ENCODE measurements at places on chromosomes 2 and 18. TPM values are rescaled to one million over a fixed set of nuclear protein-coding genes. Genes with fewer than 3 reads are reported as not detected.

- no peak for DNase-seq
Measured at GRCh38 chr2:138730497-138731030, 49.6 kb downstream of the NXPH2 start.

GRCh38 chr18:5197032-5197434, at the start of gene AKAIN1:
TSS of gene AKAIN1 (minus strand) at chr18:5197257. CDS start at chr18:5197053, 204 bp downstream.
- peak; percentile 35 for DNase-seq

GRCh38 chr2:11169333-11169732, 14.1 kb downstream of the SLC66A3 start:
- no peak for DNase-seq

DNA sequence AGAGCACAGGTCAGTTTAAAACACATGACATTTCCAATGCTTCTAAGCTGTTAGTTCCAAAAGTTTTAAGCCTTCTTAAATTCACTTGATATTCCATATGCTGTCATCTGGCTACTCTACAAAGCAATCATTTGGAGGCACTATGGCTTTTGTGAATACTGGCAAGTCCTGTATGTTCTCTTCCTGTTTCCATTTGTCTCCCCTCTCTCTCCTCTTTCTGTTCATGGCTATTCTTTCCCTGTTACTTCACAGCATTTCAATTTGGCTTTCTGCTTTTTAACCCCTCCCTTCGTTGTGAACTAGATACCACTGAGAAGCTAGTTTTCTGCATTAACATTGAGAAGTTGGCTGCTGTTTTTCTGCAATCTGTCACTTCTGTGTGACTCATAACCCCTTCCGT, 1337.2 kb upstream of the CELF4 start:
- DNase-seq: no peak

GRCh38 chr2:38260469-38260868, 116.6 kb downstream of the ATL2 start:
- DNase-seq: no peak

GRCh38 chr2:102841107-102841840, 79.4 kb downstream of the TMEM182 start:
- DNase-seq: no peak

DNA sequence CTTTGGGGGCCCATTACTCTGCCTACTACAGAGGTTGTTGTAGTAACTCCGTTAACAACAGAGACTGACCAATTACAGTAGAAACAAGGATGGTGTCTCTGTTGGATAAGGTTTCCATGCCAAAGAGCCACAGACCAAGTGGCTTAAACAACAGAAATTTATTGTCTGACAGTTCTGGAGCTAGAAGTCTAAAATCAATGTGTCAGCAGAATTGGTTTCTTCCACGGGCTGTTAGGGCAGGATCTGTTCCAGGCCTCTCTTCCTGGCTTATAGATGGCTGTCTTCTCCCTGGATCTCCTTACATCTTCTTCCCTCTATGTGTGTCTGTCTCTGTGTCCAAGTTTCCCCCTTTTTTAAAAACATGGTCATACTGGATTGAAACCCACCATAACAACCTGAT, 135.3 kb downstream of the AKAIN1 start:
- no peak for DNase-seq

DNA sequence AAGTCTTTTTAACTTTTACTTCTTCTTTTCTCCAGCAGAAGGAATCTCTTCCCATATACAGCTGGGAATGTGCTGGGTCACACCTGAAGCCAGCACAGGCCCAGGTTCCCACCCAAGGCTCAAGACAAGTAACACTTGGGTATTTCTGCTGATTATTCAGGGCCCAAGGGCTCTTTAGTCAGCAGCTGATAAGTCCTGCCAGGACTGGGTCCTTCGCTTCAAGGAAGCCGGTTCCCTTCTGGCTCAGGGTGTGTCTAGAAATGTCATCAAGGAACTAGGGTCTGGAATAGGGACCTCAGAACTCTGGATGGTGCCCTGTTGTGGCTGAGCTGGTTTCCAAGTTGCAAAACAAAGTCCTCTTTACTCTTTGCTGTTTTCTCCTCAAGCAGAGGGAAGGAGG, 27.0 kb upstream of the SERPINB2 start:
- no peak for DNase-seq

GRCh38 chr18:9731380-9731779, 23.3 kb downstream of the RAB31 start:
- no peak for DNase-seq

DNA sequence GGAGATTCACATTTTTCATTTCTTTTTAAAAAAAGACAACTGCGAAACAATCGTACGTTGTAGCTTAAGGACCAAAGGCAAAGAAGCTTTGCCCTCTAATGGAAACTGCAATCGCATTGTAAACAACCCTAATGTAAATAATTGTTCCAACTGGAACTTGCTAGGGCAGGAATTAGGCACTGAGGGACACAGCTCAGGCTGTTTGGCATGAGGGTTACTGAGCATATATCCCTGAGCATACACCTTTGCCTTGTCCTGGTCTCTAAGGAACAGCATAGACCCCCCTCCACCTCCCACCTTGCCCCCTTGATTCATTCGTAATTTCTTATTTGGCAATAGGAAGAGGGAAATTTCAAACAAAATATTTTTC, 396.4 kb downstream of the LNPK start:
- no peak for DNase-seq

DNA sequence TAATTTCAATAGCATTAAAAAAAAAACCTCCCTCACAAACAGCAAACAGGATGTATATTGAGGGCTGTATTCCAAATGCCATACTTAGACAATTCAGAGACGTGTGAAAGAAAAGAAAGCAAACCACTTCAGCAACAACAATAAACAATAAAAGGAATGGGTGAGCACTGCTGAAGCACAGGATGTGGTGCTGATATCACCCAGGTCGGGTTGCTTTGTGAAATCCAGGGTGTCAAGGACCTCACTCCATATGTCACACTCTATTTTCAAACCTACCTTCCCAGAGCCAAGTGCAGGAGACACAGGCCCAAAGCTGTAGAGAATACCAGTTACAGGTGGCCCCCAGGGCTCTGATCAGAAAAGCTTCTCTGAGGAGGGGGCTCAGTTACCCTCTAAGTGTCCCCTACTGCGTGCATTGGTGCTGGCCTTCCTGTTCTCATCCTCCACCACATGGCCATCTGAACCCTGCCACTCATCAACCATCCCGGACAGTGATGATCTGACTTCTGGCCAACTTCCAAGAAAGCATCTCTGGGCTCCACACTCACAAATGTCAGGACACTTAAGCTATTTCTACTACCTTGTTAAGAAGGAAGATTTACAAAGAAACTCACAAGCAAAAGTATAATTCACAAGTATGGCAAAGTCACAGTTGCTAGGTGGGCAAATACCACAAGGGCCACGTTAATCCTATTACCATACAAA, 363.0 kb downstream of the SS18 start:
- no peak for DNase-seq

DNA sequence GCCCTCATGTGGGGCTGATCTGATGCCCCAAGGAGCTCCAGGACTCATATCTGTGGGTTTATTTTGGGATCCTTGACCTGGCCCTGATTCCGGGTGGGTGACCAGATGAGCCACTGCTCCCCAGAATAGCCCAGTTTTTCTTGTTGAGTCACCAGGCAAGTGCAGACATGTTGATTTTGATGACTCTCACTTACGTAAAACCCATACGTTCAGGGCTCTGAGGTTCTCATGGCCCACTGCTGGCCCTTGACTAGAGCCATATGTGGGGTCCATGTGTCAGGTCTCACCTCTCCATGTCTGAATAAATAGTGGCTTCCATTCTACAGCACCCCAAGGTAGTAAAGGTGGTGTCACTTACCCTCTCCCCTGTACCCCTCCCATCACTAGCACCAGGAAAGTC, 41.9 kb downstream of the CDC42EP3 start:
- DNase-seq: no peak

DNA sequence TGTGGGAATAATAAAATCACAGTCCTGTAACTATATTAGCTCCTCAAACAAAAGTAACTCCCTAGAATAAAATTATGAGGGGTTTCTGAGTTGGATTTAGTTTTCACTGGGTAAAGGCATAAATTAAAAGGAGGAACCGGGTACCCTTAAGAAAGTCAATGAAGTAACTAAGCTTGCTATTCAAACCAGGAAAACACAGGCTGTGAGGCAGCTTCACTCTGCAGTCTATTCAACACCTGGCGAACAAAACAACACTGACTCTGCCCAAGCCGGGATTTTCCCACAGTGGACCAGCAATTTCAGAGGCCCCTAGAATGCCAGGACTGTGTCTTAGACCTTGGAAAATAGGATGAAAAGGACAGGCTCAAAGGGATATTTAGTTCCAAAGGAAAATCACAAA, 24.6 kb upstream of the CREB1 start:
- no peak for DNase-seq

DNA sequence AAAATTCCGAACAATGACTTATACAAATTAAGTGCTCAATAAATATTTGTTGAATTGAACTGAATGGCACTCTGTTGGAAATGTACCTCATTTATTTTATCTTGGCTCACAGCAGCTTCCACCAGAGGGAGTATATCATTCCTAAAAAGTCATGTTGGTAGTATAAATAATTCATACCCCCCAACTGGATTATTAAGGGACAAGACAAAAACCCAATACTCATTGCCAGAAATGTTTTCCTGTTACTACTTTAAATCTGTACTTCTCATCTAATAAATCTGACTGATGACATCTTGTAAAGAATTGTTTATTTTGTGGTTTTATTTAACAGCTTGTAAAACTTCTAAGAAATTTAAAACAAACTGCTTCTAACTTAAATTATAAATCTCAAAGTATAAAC, 163.9 kb downstream of the CDH2 start:
- no peak for DNase-seq

DNA sequence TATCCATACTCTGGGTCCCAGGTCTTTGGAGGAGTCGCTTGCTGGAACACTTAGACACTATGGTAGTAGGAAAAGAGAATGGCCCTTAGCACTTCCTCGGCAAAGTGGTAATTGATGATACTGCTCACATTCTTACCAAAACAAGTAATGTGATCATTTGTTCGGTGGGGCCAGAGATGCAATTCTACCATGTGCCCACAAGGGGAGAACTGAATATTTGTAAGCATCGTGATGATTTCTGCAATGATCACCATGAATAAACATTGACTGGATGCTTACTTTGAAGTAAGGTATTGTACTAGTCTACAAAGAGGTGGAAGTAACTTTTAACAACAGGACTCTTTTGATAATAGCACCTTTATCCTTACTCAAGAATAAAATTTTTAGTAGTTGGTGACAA, 109.7 kb downstream of the CD8B2 start:
- no peak for DNase-seq

ERICH2 gene
- 2.2 TPM for polyA plus RNA-seq

Measured in right renal cortex interstitium (tissue), 3 donors.